ENCODE measurements at places on chromosomes 2 and 18. TPM values are rescaled to one million over a fixed set of nuclear protein-coding genes. Genes with fewer than 3 reads are reported as not detected.
A peak's percentile ranks its signal among the peaks of the same experiment; 100 is the strongest.

DNA sequence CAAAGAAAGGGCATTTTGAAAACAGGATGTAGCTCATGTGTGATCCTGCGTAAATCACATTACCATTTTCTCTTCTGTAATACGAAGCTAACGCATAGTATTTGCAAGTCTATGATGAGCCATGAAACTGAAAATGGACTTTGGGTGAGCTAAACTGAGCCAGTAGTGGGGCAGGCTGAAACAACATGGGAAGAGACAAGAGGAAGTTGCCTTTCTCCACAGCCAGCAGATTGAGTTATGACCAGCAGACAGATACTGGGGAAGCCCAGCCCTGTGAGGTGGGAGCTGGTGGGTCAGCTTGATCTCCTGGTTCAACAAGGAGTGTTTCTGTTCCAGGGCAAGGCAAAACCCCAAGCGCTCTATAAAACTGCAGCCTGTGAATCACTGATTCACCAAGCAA lies 11.8 kb downstream of the CYRIA start:
- peak; percentile 58 for DNase-seq
- peaks cover 64% of the 10 kb centered on the region for H3K4me1 ChIP-seq
- no peaks in the 10 kb centered on the region for H3K27me3 ChIP-seq

GRCh38 chr18:39600894-39601293 lies 2035.3 kb upstream of the CELF4 start:
- no peak overlapping the region for H3K4me3 ChIP-seq
- no peaks in the 10 kb centered on the region for H3K36me3 ChIP-seq
- no peaks in the 10 kb centered on the region for H3K27me3 ChIP-seq
- no peak for DNase-seq

DNA sequence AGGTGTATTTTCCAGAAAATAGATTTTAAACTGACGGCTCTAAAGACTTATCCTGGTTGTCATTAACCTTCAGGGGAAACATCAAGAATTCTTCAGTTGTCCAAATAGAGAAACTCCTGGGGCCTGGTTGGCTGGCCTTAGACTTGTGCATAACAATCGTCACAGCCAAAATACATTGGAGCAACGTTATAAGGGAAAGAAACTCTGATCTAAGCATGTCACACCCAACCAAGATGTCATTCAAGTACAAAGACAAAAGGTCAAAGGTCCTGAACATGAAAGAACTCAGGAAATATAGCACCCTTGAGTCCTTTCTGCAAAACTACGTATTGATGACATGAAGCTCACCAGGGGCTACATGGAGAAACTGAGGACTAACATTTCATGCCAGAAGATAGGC lies 23.8 kb upstream of the APCDD1 start:
- no peak overlapping the region for H3K27ac ChIP-seq
- H3K36me3 ChIP-seq, result no peaks in the 10 kb centered on the region
- DNase-seq, result no peak
- no peaks in the 10 kb centered on the region for H3K27me3 ChIP-seq
- H3K4me1 ChIP-seq, result no peaks in the 10 kb centered on the region
- H3K4me3 ChIP-seq, result no peak overlapping the region

MROH2A gene
- not detected for total RNA-seq

GRCh38 chr2:197121756-197122385 lies 188.7 kb downstream of the ANKRD44 start:
- no peaks in the 10 kb centered on the region for H3K27me3 ChIP-seq
- peaks cover 9% of the 10 kb centered on the region for H3K36me3 ChIP-seq
- H3K4me1 ChIP-seq, result no peaks in the 10 kb centered on the region
- DNase-seq, result no peak
- no peak overlapping the region for H3K27ac ChIP-seq

DUSP19 gene
- total RNA-seq, result 15.3 TPM

- peak overlapping the region; percentile 22 for H3K27ac ChIP-seq
- no peak for DNase-seq
- H3K4me1 ChIP-seq, result peaks cover 7% of the 10 kb centered on the region
- H3K36me3 ChIP-seq, result peaks cover 50% of the 10 kb centered on the region
- no peak overlapping the region for H3K4me3 ChIP-seq
Observed at GRCh38 chr2:8729939-8730338, 48.1 kb downstream of the ID2 start.

- H3K4me1 ChIP-seq, result no peaks in the 10 kb centered on the region
- no peak overlapping the region for H3K27ac ChIP-seq
- no peaks in the 10 kb centered on the region for H3K27me3 ChIP-seq
Observed at GRCh38 chr18:11937874-11938478, 29.9 kb upstream of the MPPE1 start.
